Immature natural killer cell (primary cell): ENCODE measurements at places on chromosomes 13 and 19.
A peak's percentile ranks its signal among the peaks of the same experiment; 100 is the strongest.

DNA sequence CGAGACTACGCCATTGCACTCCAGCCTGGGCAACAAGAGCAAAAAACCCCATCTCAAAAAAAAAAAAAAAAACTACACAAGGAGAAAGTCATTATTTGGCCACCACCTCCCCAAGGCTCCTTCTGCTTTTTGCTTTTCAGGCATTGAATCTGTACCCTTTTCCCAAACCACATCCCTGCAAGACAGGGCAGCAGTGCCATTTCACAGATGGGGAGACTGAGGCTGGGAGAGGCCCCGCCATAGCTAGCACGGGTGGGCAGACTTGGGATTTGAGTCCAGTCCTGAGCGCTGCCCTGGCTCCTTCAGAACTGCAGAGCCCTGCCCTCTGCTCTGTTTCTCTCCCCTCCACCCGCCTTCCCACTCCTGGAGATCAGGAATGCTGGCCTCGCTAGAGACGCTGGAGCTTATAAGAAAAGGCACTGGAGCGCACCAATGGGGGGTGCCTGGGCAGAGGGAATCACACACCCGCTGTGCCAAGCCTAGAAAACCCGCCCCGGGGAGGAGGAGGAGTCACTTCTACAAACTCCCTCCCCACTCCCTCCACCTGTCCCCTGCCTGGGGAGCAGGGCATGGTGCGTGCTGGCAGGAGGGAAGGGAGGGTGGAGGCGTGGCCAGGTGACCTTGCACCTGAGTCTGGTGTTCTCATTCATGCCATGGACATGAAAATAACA lies 17.6 kb downstream of the TJP3 start:
- H3K4me3 ChIP-seq, result no peak overlapping the region
- H3K4me1 ChIP-seq, result peaks cover 10% of the 10 kb centered on the region
- no peak overlapping the region for H3K27ac ChIP-seq
- peaks cover 11% of the 10 kb centered on the region for H3K27me3 ChIP-seq

- no peak within 1 kb of the TSS for H3K4me3 ChIP-seq
- H3K36me3 ChIP-seq, result no peaks in the 10 kb centered on the region
- no peak for DNase-seq
- no peak within 1 kb of the TSS for H3K27ac ChIP-seq
These were observed at the start of gene PLVAP for GRCh38 chr19:17376935-17377600. PLVAP (minus strand) TSS chr19:17377342; CDS start chr19:17377288, 54 bp downstream.

DNA sequence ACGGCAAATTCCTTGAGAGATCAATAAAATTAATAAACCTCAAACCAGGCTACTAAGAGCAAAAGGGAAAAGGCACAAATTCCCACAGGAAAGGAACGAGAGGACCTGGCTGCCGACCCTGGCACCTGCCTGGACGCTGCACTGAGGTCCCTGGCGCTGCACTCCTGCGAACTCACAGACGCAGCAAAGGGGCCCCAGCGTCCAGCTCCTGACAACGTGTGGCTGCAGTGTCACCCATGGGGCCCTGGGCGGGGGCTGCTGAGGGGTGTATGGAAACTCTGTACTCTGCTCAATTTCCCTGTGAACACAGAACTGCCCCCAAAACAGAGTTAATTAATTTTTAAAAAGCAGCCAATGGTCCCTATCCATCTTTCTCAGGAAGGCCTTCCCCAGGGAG lies 61.3 kb upstream of the C13orf46 start:
- peaks cover 36% of the 10 kb centered on the region for H3K27me3 ChIP-seq
- H3K27ac ChIP-seq, result peak overlapping the region; percentile 61
- DNase-seq, result no peak
- peaks cover 13% of the 10 kb centered on the region for H3K36me3 ChIP-seq
- no peak overlapping the region for H3K4me3 ChIP-seq
- H3K4me1 ChIP-seq, result peaks cover 60% of the 10 kb centered on the region

- H3K27ac ChIP-seq, result no peak overlapping the region
- no peaks in the 10 kb centered on the region for H3K27me3 ChIP-seq
- no peaks in the 10 kb centered on the region for H3K36me3 ChIP-seq
- no peak for DNase-seq
- no peak overlapping the region for H3K4me3 ChIP-seq
These were observed 1596.3 kb downstream of the PCDH9 start for GRCh38 chr13:65633806-65634205.

DNA sequence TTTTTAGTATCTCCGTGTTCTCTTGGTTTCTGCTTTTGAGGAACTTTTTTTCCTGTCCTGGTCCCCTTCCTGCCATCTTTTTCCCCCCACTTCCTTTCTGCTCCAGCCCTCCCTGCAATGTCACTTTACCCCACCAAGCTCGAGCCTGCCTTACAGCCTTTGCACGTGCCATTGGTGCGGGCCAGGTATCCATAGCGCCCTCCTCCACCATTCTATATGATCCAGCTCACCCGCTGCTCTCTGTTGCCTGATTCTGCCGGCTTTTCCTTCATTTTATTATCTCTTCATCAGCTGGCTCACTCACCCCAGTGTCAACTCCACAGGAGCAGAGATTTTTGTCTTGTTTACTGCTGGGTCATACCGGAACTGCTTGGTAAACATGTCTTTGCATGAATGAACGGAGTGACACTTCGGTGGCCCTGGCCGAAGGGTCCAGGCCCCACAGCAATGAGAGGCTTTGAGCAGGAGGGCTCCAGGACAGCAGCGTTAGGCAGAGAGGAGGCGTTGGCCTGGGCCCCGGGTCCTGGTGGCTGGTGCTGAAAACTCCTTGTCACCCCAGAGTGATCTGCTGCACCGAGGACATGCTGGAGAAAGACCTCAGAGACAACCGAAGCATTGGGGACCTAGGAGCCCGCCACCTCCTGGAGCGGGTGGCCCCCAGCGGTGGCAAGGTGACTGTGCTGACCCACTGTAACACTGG lies 1.2 kb downstream of the MRI1 start:
- peak overlapping the region; percentile 85 for H3K4me3 ChIP-seq
- peaks cover 17% of the 10 kb centered on the region for H3K4me1 ChIP-seq
- H3K36me3 ChIP-seq, result peaks cover 11% of the 10 kb centered on the region

DNA sequence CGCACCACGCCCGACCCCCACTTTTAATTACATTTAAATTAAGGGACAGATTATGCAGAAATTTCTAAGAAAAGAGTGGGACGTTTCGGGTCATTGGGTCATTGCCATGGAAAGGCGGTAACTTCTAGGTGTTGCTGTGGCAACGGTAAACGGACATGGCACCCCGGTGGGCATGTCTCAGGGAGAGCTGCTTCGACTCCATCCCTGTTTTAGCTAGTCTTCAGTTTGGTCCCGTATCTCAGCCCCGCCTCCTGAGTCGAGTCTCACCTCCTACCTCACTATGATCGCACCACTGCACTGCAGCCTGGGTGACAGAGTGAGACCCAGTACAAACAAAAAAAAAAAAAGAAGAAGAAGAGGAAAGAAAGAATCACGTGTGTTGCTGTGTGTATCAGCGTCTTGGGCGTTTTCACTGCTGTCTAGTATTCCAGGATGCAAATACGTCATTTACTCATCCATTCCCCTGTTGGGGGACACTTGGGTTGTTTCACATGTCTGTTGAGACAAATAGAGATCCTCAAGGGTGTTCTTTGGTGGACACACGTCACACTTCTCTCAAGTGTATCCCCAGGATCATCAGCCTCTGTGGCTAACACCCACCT lies 41.7 kb downstream of the CELF5 start:
- peaks cover 5% of the 10 kb centered on the region for H3K27me3 ChIP-seq
- no peak overlapping the region for H3K4me3 ChIP-seq
- no peaks in the 10 kb centered on the region for H3K4me1 ChIP-seq

- peaks cover 10% of the 10 kb centered on the region for H3K4me1 ChIP-seq
- H3K36me3 ChIP-seq, result no peaks in the 10 kb centered on the region
- H3K27me3 ChIP-seq, result peaks cover 14% of the 10 kb centered on the region
- no peak for DNase-seq
- H3K27ac ChIP-seq, result peak overlapping the region; percentile 41
These were observed 7.2 kb downstream of the ERFL start for GRCh38 chr19:41920882-41921576.
